NCI-H748 treated with DMSO at 0.1 percent for 48 hours (cell line): ENCODE measurements at places on chromosomes 3 and 15.

GRCh38 chr3:107524841-107525643, 2.3 kb downstream of the BBX start:
- DNase-seq = peak; percentile 16

- no peak for DNase-seq
Observed at GRCh38 chr3:152682477-152682876, 152.5 kb upstream of the P2RY1 start.

DNA sequence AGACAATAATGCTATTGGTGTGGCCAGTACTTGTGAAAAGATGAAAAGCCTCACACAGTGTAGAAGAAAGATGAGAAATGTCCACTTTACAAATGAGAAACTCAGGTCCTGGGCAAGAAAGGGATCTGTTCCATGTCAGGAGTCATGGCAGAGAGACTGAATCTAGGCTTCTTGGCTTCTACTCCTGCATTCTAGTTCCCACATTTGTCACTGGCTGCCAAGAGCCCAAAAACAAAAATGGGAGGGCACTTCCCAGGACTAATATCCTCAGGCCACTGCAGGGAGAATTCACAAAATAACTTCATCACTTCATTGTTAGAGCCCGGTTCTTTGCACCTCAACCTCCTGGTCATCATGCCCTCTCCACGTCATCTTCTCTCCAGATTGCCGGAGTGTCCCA, 337.5 kb downstream of the NTRK3 start:
- DNase-seq = no peak

DNA sequence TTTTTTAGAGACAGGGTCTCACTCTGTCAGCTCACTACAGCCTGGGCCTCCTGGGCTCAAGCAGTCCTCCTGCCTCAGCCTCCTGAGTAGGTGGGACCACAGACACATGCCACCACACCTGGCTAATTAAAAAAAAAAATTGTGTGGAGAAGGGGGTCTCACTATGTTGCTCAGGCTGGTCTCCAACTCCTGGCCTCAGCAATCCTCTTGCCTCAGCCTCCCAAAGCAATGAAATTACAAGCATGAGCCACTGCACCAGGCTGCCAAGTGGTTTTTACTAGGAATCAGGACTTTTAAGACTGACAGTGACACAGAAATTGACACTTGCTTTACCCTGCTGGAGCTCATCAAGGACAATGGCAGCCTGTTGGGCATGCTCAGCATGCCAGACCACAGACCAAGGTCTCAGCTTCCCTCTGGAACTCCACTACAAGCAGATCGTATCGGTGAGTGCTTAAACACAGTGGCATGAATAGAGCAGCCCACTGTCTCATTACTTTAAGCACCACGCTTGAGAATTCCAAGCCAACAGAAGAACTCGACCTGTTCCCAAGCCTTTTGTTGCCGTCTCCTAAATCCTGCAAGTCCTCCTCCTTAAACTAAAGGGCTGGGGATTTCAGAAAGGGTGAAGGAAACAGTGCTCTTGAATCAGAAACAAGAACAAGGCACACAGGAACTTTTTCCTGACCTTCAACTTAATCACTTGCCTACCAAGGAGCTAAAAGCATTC, 41.4 kb downstream of the EOMES start:
- no peak for DNase-seq

GRCh38 chr3:22101351-22101750, 350.3 kb upstream of the ZNF385D start:
- DNase-seq = no peak

DNA sequence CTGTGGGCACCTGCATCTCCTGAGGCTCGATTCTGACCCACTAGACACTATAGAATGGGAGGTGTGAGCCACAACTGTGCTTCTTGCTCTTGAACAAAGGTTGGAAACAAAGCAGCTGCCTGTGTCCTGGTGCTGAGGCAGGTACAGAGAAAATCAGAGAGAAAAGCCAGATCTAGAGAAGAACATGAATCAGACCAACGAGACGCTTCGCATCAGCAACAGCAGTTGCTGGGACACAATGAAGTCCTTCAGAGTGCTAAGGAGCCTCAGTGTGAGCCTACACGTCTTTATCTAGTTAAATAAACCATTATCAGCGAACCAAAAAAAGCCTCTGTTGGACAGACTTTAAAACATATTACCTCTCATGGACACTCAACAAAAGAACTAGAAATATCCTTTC, 86.3 kb upstream of the MEX3B start:
- no peak for DNase-seq

- no peak for DNase-seq
Observed at GRCh38 chr3:189236352-189236751, 64.6 kb downstream of the TPRG1 start.

GRCh38 chr3:62361824-62362223, 11.5 kb downstream of the FEZF2 start:
- no peak for DNase-seq

DNA sequence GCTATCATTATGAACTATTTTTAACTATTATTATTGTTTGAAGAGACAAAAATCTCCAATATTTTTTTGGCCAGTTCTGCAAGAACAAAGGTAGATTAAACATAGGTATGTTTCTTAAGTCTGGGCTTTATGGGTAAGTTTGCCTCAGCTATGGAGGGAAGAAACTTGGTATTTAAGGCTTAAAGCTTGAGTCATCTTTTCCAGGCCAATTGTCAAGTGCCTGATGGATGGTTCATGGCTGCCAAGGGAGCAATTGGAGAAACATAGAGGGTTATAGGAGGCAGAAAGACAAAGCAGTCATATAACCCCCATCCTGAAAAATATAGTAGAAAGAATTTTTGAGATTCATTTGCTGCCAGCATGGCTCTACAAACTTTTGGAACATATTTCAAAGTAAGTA, 7.2 kb upstream of the STAC start:
- DNase-seq = no peak

DNA sequence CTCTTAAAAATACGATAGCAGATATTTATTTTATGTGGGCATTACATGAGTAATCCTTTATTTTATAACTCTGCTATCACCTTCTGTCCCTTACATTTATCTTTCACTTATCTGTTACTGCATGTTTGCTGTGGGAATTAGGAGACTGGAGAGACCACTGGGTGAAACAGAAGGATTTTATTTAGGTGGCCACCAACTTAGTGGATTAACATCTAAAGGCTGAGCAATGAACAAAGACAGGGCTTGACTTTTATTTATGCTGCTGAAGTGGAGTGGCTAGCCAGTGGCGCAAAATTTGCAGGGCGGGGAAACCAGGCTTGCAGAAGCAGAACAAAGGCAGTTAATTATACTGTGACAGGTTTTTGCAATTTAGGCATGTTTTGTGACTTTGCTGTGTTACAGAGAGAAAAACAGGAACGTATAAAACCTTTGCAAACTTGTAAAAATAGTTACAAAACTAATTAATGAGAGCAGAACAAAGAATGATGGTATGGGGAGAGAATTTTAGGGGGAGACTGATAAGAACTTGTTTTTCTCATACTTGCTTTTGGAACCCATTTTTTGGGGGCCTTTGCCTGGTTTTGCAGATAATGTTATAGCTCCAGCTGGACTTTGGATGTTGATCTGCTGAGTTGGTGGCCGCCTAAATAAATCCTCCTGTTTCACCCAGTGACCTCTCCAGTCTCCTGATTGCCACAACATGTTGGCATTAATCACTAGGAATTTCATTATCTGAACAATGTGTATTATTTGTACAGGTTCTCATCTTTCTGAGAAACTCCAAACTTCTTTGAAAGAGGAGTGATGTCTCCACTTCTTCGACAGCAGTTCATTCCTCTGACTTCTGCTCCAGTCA, 18.0 kb downstream of the KLHL24 start:
- DNase-seq = no peak

DNA sequence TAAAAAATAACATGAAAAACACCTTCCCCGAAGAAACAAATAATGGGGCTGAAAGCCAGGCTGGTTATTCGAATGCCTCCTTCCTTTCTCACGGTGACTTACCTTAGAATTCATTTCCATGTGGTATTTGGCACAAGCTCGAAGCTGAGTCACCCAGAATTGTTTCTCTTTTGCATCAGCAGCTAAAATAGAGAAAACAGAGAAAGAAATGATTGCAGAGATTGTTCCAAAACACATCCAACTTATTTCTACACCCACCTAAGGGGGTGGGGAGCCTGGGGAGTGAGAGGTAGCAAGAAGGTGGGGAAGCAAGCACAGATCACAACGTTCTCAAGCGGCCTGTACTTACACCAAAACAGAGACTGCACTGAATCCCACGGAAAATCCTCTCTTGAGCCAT, 104.7 kb downstream of the OSBPL10 start:
- no peak for DNase-seq

- DNase-seq = no peak
Observed at GRCh38 chr3:128366652-128367051, 100.0 kb downstream of the DNAJB8 start.

GRCh38 chr15:77695961-77696582, 63.4 kb upstream of the LINGO1 start:
- no peak for DNase-seq

DNA sequence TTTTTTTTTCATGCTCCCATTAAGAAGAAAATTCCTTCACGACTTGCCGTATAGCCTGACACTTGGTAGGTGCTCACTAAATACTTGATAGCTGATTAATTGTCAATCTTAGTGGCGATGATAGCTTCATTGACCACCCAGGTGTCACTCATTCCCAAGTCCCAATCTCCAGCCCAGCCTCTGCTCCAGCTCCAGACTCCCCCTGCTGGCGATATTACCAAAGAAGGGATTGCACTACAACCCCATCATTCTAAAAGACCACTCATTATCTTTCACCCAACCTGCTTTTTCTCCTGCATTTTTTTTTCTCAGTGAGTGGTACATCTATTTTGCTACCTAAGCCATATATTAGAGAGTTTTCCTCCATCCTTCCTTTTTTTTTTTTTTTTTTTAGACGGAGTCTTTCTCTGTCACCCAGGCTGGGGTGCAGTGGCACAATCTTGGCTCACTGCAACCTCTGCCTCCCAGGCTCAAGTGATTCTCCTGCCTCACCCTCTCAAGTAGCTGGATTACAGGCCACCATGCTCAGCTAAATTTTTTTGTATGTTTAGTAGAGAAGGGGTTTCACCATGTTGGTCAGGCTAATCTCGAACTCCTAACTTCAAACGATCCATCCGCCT, 19.5 kb upstream of the COMMD2 start:
- DNase-seq = peak; percentile 0

- no peak for DNase-seq
Observed at GRCh38 chr3:2354702-2355101, 256.0 kb downstream of the CNTN4 start.

DNA sequence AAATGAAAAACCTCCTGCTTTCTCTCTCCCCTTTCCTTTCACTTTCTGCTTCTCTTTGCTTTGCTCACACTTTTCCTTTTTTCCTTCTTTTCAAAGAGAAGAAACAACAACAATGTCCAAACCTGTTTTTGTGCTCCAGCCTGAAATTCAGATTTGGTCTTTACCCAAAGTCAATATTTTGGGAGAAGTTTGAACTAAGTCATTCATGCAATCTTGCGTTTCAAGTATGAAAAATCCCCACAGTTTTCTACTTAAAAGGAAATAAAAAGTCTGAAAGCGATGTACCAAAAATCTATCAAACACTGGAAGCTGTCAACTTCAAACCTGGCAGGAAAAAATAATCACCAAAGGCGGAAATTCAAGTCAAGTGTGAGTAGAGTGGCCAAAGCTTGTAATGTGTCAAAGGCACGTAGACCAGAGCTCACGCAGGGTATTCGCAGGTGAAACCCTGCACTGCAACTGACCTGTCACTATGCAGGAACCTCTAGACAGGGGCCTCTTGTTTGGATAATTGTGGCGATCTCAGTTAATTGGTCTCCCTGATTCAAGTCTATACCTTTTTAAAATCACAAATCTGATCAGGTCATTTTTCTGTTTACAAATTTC, 118.8 kb upstream of the GALNT15 start:
- no peak for DNase-seq

GRCh38 chr3:27699067-27699466, 23.1 kb downstream of the EOMES start:
- DNase-seq = no peak

DNA sequence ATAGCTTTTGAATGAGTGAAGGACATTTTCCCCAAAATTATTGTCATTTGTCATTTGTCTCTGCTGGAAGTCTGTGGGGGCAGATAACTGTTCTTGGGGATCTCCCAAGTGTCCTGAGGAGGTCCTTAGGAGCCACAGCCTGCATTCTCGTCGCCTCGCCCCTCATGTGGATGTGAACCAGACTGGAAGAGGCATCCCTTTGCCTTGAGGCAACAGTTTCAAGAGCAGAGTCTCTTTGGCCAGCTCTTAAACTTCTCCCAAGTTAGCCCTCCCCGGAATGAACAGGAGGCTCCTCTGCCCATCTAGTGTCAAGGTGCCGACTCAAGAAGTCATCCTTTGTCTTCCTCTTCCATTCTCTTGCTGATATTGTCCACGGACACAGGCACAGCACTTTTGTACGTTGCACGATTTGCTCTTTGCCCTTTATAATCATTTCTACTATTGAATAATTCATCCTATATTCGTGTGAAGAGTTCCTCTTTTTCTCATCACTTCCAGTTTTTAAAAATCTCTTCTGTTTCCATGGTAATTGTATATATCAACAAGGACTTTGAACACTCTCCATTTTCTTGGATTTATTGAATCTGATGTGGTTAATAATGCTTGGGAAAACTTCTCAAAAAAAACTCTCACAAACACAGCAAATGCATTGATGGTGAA, 40.8 kb upstream of the CD47 start:
- DNase-seq = no peak

DNA sequence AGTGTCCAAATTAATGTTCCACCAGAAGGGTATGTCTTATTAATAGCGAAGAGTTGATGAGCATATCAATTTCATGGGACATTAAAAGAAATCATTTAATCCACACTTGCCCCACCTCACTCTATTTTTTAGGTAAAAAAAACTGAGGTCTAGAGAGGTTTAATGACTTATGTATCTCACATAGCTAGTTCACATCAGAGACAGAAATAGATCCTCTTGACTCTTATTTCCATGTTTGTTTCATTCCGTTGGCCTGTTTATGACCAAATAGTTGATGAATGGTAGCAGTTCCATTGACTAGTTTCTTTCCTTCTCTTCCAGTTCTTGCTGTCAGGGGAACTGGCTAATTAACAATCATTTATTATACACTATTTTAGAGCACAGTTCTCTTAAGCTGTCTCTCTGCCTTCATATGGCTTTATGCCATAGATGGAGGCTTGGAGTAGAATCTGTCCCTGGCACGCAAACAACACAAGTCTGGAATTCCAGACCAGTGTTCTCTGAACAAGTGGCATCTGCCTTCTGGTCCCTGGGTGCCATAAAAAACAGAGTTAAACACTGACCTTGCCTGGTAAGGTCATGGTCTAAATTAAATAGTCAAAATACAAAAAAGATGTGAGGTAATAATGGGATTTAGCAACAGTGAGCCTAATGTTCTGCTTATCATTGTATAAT, 220.0 kb upstream of the CGNL1 start:
- no peak for DNase-seq

DNA sequence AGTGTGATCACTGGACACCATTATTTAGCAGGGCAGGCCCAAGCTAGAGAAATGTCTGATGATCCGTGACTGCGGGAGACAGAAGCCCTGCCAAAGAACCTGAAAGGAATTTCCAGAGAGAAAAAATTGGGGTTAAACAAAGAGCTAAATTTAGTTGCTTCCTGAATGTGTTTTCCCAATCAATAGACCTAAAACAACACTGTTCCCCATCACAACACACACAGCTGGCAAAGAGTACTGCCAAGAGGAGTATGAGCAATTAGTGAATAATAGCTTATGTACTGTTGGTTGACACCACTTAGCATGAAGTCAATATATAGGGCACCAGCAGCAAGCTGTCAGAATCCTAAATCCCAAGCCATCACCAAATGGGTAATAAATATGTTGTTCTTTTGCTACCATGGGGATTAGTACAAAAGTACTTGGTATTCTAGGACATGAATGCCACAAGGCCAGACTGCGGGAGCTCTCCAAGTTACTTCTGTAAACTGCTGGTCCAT, 35.7 kb downstream of the CLK3 start:
- DNase-seq = peak; percentile 47

GRCh38 chr3:64266065-64266931, 41.0 kb upstream of the PRICKLE2 start:
- no peak for DNase-seq
